HFFc6 (cell line): ENCODE measurements at places on chromosomes 5 and 9. TPM values are rescaled to one million over a fixed set of nuclear protein-coding genes. Genes with fewer than 3 reads are reported as not detected.

DNA sequence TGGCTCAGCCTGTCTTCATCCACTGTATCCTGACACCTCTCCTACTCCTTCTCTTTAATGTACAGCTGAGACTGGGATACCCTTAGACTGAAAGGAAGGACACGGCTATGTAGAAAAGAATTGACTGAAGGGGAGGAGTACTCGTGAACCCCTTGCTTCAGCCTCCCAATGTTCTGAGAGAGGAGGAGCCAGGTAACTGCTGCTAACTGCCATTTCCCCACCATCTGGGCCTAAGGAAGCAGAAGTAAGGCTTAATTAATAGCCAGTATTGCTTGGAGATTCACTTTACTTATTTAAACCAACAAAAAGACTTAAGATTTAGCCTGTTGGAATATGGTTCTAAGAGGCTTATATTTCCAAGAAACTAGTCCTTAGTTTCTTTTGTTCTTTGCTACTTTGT is 18.8 kb upstream of the RGS3 start:
- DNase-seq: no peak

DNA sequence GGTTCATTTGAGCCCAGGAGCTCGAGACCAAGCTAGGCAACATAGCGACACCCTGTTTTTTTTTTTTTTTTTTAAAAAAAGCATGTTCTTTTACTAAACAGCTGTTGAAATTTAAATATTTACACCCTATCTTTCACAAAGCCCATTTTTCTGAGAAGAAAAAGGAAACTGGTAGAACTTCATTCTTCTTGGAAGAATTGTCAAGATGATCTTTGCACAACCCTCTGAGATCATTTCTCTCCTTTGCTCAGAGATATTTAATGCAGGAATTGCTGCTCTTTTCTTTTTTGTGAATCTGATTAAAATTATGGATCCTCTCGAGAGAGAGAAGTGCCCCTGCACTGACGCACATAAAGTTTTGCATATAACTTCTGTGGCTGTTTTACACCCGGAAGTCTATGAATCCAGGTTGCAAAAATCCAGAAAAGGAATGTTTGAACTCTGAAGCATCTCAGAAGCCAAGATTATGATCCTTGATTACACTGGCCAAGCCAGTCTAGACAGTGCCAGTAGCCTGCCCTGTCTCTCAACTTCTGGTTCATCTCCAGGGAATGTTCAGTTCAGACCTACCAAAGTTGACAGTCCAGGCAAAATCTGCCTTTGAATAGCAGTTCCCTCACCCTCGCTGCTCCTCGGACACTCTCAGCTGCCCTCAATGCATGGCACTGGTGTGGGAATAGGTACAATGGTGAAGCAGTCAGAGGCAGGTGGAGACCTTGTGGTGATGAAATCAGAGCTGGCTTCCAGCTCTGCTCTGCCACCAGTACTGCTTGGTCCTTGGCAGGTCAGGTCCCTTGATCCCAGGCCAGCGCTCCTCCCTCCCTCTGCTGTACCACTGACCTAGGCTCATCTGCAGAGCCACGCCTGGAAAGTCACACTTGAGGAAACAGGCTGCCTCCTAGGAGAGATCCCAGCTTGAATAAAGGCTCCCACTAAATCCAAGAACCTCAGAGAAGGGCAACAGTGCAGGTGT is 13.3 kb upstream of the SLC31A2 start:
- no peak for DNase-seq

CCNI2 gene
- total RNA-seq: not detected in 3 replicates

DNA sequence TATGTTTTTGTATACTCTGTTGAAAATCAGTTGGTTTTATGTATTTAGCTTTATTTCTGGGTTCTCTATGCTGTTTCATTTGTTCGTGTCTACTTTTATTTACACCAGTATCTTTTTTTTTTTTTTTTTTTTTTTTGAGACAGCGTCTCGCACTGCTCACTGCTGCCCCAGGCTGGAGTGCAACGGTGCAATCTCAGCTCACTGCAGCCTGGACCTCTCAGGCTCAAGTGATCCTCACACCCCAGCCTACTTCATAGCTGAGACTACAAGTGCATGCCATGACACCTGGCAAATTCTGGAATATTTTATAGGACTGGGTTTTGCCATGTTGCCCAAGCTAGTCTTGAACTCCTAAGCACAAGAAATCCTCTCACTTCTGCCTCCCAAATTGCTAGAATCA is 869.4 kb upstream of the CDH6 start:
- DNase-seq: no peak

IFNA2 gene
- total RNA-seq: not detected in 3 replicates

DNA sequence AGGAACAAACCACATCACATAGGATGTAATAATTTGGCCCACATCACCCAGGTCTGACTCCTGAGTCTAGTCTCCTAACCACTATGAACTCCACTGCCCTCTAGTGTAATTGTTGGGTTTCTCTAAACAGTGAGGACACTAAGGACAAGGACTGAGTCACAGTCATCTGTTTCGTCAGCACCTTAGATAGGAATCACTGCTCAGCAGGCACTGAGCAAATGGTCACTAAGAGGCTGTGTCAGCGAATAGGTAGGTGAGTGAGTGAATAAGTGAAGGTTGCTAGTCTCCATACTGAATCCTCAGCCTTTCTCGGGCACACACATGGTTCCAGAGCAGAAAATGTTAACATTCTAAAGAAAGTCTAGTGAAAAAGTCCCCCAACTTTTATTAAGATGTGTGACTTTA is 278.6 kb downstream of the SPOCK1 start:
- DNase-seq: peak; percentile 95

GRCh38 chr5:169289520-169289919 is 11.4 kb downstream of the SLIT3 start:
- DNase-seq: no peak

- DNase-seq: peak; percentile 94
These were observed 18.1 kb upstream of the SSBP2 start for GRCh38 chr5:81768935-81769452.

IQGAP2 gene
- total RNA-seq: 0.10 to 0.27 TPM in 2 of 3 replicates, not detected in the other

GRCh38 chr5:146703499-146703898 is 175.1 kb downstream of the PPP2R2B start:
- DNase-seq: no peak

GRCh38 chr9:136307215-136307750 is 3.4 kb upstream of the CCDC187 start:
- no peak for DNase-seq

DNA sequence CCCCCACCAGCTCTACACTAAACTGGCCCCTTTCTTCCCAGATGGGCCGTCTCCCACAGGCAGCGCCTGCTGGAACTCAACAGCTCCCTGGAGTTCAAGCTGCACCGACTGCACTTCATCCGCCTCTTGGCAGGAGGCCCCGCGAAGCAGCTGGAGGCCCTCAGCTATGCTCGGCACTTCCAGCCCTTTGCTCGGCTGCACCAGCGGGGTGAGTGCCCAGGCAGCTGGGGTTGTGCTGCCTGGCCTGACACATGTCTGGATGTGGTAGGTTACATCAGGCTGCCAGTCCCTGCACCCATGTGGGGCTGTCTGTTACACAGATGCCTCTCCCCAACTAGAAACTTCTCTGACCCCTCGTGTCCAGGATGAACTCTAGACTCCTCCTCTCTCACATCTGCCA is 9.8 kb downstream of the NHP2 start:
- DNase-seq: no peak

DNA sequence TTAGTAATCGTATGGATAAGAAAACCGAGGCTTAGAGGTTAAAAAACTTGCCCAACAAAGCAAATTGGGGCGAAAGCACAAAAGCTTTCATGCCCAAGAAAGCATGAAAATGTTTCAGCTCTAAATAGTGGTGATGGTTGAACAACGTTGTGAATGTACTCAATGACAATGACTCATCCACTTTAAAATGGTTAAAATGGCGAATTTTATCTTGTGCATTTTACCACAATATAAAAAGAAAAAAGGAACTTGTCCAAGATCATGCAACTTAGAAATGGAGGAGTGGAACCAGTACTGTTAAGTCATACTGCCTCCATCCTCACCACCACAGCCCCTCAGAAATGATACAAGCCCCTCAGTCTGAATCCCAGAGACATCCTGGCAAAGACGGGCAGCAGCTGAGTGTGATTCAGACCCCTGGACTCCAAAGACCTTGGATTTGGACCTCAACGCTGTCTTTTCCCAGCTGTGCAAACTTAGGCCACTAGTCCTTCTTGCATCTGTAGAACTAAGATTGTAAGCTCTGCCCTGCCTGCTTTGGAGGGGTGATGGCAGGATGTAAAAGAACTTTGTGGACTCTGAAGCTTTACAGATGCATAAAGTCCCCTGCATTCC is 158.4 kb downstream of the GABBR2 start:
- peak; percentile 39 for DNase-seq

RBM27 gene
- 13.8 to 17.0 TPM (median 16.0 TPM) in 3 replicates for total RNA-seq

- DNase-seq: no peak
These were observed 46.6 kb upstream of the PRSS3 start for GRCh38 chr9:33748633-33749304.

DNA sequence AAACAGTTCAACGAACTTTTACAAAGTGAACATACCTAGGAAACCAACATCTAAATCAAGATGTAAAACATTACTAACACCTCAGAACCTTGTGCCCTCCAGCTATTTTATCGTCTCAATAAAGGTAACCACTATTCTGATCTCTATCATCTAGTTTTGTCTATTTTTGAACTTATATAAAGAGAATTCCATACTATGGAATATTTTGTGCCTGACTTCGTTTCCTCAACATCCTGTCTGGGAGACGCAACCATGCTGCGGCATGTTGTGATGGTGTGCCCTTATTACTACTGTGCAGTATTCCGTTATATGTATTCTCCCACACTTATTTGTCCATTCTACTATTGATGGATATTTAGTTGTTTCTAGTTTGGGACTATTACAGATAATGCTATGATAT is 99.2 kb downstream of the NR6A1 start:
- DNase-seq: no peak

DNA sequence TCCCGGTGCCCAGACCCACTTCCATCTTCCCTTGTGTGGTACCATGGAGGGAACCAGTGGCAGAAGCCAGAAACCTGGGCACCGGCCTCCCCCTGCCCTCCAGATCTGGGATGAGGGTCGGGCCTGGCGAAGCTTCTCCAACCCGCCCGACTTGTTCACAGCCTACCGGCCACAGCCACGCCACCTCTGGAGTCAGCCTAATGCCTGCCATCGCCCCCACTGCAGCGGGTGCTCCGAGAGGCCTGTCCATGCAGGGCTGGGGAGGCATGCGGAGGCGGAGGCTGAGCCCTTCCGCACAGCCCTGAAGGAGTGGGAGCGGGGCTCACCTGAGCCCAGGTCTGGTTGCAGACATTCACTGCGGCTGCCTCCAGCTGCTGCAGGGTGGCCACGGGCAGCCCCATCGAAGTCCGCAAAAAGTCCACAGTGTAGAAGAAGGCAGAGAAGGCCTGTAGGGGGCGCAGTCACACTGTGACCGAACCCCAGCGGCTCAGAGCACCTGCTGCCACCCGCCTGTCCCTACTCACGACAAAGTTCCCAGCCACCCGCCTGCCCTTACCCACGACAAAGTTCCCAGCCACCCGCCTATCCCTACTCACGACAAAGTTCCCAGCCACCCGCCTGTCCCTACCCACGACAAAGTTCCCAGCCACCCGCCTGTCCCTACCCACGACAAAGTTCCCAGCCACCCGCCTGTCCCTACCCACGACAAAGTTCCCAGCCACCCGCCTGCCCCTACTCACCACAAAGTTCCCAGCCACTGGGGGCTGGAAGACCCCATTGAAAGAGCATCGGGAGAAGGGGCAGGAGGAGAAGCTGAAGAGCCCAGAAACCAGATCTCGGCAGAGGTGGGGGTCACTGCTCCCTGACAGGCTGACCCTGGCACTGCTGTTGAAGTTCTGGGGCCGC is 3.8 kb upstream of the NPDC1 start:
- DNase-seq: no peak

SEMA6A gene
- total RNA-seq: 0.39 to 0.51 TPM (median 0.50 TPM) in 3 replicates

- no peak for DNase-seq
These were observed 39.1 kb upstream of the UGT3A2 start for GRCh38 chr5:36105819-36106218.

- DNase-seq: no peak
These were observed 25.2 kb downstream of the GALNT10 start for GRCh38 chr5:154215571-154216325.

GFI1B gene
- not detected in 2 replicates for total RNA-seq

DNA sequence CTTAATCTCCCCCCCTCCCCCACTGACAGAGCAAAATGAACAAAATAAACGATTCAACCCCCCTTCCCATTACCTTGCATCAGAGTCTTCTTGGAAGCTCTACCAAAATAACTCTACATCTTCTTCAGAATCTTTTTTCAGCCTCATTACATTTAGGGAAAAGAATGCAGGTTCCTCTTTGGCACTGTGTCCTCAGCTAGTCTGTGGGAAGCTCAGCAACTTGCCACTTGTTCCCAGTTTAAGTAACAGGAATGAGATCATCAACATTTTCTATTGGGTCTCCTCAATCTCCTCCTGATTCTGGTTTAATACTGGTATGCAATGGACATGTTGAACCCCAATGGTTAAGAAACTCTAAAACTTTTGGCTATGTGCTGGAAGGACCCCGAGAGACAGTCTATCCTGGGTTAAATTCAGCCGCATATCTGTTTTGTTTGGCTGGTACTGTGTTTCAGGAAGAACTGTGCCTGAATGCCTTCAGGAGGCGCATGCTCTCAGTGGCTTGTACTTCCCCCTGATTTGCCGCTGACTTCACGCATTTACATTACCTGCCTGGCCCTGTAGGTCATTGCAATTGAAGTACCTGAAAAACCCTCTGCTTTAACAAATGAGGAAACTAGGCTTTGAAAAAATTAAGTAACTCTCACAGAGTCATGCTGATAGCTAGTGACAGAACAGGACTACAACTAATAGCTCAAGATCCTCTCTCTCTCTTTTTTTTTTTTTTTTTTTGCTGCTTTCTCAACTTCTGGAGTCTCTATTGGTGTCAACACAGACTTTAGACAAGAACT is 78.1 kb upstream of the HMHB1 start:
- DNase-seq: peak; percentile 28

ROR2 gene
- 0.07 to 0.12 TPM in 2 of 3 replicates, not detected in the other for total RNA-seq

ANGPTL2 gene
- total RNA-seq: 16.0 and 19.0 TPM in 2 replicates

- no peak for DNase-seq
These were observed 675.2 kb downstream of the ACTL7B start for GRCh38 chr9:108180541-108180940.

PAIP1 gene
- 70.4 to 77.8 TPM (median 70.8 TPM) in 3 replicates for total RNA-seq

DNA sequence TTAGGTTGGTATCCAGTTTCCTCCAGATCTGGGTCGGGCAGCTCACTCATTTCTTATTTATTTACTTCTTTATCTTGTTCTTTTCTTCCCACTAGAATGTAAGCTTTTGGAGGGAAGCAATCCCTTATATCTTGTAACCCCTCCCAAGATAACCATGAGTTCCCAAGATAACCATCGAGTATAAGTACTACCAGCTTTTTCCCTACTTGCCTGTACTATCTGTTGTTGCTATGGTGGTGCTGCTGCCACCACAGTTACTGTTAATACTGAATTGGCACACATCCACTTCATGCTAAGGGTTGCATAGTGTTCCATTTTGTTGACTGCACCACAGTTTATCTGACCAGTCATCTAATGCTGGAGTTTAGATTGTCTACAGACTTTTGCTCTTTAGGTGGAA is 19.9 kb downstream of the NUP214 start:
- no peak for DNase-seq
